ENCODE measurements at places on chromosomes 7 and 10. TPM values are rescaled to one million over a fixed set of nuclear protein-coding genes. Genes with fewer than 3 reads are reported as not detected.

SORCS1 gene
- not detected for total RNA-seq

DNA sequence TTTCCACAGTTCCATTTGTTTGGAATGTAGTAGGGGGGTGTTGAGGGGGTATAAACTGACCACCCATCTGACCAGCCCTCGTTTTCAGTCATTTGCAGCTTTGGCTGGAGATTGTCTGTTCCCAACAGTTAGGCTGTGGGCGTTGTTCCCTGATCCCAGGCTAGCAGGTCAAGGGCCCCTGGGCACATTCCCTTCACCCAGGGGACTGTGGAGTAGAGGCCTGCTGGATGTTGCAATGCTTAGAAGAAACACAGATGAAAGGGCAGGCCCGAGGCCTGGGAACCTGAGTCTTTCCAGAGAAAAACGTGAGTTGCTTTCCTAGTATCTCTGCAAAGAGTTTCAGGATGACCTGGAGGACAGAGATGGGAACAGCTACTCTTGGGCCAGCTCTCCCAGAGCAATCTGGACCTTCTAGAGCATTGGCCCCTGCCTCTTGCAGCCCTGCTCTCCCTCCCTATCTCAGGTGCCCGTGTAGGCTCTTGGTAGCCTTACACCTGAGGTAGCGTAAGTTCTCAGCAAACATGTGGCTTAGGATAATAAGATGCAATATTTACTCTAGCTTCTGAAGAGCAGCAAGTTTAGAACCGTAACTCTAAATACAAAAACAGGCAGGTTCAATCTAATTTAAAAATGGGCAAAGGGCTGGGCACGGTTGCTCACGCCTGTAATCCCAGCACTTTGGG lies 99.4 kb upstream of the EFCAB10 start:
- no peak for DNase-seq

- no peak for DNase-seq
Measured at GRCh38 chr7:92608380-92609322, 18.5 kb upstream of the FAM133B start.

- no peak for DNase-seq
Measured at GRCh38 chr10:76882245-76882644, 755.4 kb downstream of the KCNMA1 start.

- DNase-seq = no peak
Measured at GRCh38 chr7:20521243-20521642, 94.2 kb upstream of the ABCB5 start.
